ENCODE measurements at places on chromosomes 1 and 21. TPM values are rescaled to one million over a fixed set of nuclear protein-coding genes. Genes with fewer than 3 reads are reported as not detected.

NPR1 gene
- 156 TPM for total RNA-seq

GPATCH4 gene
- 40.4 TPM for total RNA-seq

LY9 gene
- total RNA-seq: 0.64 TPM

SV2A gene
- 2.0 TPM for total RNA-seq

CFHR5 gene
- total RNA-seq: not detected

DNA sequence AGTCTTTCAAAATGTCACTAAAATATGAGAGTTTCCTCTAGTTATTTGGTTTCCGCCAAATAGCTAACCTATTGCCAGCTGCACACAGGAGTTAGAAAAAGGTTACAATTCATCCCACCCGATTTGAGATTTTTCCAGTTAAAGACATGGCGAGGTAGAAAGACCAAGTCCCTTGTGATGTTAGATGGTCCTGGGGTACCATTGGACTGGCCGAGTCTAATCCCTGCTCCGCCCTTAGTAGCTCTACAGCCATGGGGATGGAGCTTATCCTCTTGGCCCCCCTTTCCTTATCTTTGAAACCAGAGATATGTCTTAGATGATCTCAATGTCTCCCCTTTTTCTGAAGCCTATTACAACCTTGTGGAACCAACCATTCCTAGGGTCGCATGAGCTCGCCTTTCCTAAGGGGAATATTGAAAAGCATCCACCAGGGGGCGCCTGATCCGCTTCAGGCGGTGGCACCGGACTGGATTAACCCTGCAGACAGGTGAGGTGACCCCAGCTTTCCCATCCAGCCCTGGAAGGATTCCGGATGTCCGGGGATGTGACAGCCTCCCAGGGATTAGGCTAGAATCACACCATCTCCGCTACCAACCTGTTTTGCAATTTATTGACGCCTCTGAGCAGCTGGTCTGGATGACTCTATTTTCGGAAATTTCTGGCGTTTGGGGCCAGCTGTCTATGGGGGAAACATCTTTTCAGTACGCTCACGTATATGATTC, 68.3 kb upstream of the SIM2 start:
- no peak for DNase-seq

- DNase-seq: no peak
Observed at GRCh38 chr1:236261898-236262297, 19.9 kb downstream of the ERO1B start.

- no peak for DNase-seq
Observed at GRCh38 chr1:26724926-26725325, 29.1 kb downstream of the ARID1A start.

- no peak for DNase-seq
Observed at GRCh38 chr1:209323743-209324142, 259.8 kb upstream of the CAMK1G start.

DNA sequence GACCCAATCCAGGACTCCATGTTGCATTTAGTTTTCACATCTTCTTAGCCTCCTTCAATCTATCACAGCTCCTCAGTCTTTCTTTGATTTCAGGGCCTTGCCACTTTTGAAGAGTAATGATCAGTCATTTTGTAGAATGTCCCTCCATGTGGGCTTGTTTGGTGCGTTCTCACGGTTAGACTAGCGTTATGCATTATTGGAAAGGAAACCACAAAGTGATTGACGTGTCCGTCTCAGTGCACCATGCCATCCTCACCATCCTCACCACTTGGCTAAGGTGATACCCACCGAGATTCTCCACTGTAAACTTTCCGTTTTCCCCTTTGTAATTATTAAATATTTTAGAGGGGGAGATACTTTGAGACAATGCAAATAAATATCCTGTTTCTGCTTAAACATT, 59.6 kb upstream of the OLIG2 start:
- no peak for DNase-seq

DNA sequence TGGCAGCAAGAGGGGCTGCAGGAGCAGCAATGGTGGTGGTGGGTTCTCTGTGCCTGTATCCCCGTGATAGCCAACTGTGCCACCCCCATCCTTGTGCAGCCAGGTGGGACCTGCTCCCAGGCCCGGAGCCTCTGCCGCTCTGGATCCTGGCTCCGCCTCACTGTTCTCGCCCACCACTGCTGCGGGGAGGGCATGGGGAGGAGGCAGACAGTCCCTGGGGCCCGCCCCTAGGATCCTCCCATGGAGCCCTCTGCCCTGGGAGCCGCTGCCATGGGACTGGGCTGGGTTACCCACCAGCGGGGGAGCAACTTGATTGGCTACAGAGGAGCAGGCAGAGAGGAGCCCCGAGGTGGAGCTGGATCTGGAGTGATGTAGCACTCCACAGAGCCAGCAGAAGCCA, 31.6 kb downstream of the CD1D start:
- DNase-seq: no peak
